ENCODE measurements at places on chromosomes 5 and 9.

- no peak for DNase-seq
These were observed 155.3 kb downstream of the COL23A1 start for GRCh38 chr5:178434851-178435250.

GRCh38 chr5:107090506-107090905 is 580.2 kb downstream of the EFNA5 start:
- DNase-seq, result no peak

DNA sequence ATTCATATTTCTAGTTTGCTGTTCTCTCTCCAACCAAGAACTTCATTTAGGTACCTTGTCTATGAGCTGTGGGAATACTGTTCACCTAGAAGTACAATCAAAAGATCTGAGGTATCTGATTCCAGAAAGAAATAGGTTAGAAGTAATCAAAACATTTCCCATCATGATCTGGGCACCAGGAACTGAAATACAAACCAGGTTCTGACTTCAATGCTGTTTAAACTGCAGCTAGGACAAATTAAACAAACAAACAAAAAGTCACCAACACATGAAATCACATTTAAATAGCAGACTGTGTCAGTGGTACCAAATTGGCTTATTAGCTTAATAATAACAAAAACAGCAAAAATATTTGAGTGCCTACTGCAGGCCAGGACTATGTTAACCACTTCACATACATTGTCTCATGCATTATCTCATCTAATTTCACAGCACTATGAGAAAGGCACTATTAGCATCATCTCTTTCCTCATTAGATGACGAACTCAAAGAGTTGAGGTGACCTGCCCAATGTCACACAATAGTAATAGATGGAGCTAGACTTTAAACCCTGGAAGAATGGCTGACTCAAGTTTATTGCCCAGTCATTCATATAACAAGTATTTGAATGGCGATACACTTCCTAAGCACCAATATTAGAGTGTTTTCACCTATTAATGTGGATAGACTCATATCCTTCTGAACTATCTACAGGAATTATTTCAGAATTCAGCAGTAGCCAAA is 14.5 kb downstream of the PLPP1 start:
- DNase-seq, result no peak

GRCh38 chr9:87157366-87158031 is 210.2 kb upstream of the GAS1 start:
- DNase-seq, result peak; percentile 12

- no peak for DNase-seq
These were observed 130.1 kb downstream of the ARSB start for GRCh38 chr5:78855026-78855425.

GRCh38 chr5:72282878-72283277 is 37.2 kb downstream of the MRPS27 start:
- DNase-seq, result peak; percentile 9

GRCh38 chr5:95238560-95239325 is 46.2 kb downstream of the MCTP1 start:
- DNase-seq, result no peak

- DNase-seq, result peak; percentile 20
These were observed 290.5 kb downstream of the SLF1 start for GRCh38 chr5:94908889-94909480.

DNA sequence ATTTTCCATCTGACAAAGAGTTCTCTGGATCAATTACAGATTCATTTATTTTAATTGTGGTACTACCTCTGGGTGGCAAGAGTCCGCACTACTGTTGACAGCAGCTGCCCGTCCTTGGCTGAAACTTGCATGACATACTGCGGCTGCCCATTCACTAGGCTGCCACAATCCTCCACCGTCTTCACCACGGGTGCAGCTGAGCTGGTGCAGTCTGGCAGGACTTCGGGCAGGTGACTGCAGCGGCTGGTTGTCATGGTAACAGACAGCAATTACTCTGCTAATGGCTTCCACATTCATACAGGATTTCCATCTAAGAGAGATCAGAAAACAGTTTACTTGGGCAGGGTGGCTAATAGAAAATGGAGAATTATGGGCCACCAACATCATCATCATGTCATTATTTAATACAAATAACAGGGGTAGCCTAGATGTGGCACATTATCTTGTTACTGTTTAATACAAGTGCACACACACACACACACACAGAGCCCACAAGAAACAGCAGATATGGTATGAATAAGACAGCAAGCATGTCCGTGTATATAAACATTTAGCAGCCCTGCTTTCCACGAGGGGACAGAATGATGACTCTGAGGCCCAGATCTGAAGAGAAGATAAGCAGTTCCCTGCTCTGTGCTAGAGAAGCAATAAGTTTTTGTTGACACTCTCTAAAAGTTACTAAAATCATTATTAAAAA is 112.3 kb downstream of the MARCHF3 start:
- DNase-seq, result peak; percentile 27

DNA sequence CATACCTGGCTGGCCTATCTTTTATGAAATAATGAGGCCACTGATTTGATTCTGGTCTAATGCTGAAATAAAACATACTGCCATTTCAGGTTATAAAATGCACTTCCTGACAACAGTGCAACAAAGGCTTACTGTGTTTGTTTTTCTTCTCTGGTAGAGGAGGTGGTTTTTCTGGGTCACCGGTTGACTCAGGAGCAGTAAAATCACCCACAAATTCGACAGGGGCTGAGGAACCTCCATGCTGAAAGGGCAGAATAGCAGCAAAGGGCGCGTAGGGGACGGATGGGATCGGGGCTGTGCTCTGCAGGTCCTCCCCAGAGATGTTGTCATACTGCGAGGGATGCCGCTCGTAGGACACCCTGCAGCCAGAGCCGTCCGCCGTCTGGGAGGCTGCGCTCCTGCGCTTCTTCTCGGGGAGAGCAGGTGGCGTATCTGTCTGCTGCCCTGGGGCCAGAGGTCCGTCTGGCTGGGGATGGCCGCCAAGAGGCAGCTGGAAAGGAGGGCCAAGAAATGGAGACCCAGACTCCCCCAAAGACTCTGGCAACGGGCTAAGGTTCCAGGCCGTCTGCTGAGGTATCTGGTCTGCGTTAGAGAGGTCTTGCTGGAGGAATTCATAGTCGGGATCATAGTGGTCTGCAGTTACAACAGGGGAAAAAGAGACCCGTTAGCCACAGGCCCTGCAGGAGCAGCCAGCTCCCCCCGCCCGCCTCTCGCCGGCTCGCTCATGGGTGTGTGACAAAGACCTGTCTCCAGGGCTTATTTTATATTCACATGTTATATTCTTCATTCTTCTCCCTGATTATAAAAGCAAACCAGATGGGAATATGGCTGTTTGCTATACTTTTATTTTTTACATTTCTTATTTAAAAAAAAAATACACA is 80.7 kb downstream of the PRRT1B start:
- DNase-seq, result no peak

- DNase-seq, result no peak
These were observed 2.2 kb downstream of the CPEB4 start for GRCh38 chr5:173890195-173890991.

- DNase-seq, result no peak
These were observed 159.1 kb downstream of the ROR2 start for GRCh38 chr9:91790917-91791316.

- DNase-seq, result no peak
These were observed 355.6 kb upstream of the DAB2 start for GRCh38 chr5:39780347-39780746.

GRCh38 chr5:151570512-151571269 is 20.4 kb downstream of the FAT2 start:
- no peak for DNase-seq

GRCh38 chr9:127578627-127578951 is 33.5 kb upstream of the STXBP1 start:
- no peak for DNase-seq

GRCh38 chr5:56003179-56003578 is 8.4 kb upstream of the IL6ST start:
- DNase-seq, result peak; percentile 32

- DNase-seq, result no peak
These were observed 23.2 kb upstream of the PTGS1 start for GRCh38 chr9:122347348-122348287.

DNA sequence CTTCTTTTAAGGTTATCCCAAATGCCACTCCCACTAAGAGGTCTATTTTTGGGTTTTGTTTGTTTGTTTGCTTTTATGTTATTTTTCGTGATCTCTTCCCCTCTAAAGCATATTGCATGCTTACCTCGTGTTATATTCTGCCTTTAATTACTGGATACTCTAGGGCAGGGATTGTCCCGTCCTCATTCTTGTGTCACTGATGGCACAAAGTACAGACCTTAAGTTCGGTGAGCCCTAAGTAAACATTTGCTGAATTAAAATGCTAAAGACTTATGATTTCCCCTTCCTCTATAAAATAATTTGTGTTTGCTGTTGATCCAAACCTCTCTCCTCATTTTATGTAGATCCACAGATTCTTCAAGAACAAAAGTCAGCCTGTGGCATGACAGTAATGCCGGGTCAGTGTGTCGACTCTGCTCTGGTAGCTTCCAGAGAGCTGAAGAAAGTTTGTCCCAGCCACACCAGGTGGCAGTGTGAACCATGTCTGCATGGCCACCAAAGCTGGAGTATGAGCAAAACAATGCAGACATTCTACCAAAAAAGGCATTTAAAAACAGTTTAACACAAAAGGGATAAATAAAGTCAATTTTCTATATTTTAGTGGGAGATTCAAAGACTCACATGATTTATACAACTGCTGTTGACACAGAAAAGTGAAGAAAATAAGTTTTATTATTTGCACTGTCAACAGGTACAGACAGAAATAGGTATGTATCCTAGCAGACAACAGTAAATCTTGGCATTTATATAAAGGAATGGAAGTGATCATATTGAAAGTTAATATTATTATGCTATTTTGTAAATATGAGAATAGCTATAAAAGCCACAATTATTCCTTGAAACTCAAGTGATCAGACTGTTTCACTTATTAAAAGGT is 17.9 kb upstream of the POC5 start:
- no peak for DNase-seq

- no peak for DNase-seq
These were observed 262.5 kb downstream of the NPR3 start for GRCh38 chr5:32973646-32974045.

- no peak for DNase-seq
These were observed 2.5 kb upstream of the RAB14 start for GRCh38 chr9:121204121-121204520.

- no peak for DNase-seq
These were observed 707 bp upstream of the RIMOC1 start for GRCh38 chr5:41903382-41903891.

DNA sequence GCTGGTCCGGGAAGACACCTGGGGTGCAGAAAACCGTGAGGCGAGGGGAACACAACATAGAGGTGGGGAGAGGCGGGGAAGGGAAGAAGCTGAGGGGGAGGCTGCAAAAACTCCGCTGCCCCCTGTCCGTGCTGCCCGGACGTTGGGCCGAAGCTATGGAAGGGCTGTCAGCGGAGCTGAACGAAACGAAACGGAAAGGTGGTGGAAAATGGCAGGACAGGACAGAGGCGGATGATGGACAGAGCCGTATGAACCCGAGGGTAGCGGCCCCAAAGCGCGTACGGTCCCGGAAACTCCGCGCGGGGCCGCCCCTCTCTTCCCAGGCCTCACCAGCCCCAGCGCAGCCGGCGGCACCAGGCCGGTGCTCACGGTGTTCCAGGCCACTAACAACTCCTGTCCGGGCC is 272 bp downstream of the ANAPC2 start:
- no peak for DNase-seq

DNA sequence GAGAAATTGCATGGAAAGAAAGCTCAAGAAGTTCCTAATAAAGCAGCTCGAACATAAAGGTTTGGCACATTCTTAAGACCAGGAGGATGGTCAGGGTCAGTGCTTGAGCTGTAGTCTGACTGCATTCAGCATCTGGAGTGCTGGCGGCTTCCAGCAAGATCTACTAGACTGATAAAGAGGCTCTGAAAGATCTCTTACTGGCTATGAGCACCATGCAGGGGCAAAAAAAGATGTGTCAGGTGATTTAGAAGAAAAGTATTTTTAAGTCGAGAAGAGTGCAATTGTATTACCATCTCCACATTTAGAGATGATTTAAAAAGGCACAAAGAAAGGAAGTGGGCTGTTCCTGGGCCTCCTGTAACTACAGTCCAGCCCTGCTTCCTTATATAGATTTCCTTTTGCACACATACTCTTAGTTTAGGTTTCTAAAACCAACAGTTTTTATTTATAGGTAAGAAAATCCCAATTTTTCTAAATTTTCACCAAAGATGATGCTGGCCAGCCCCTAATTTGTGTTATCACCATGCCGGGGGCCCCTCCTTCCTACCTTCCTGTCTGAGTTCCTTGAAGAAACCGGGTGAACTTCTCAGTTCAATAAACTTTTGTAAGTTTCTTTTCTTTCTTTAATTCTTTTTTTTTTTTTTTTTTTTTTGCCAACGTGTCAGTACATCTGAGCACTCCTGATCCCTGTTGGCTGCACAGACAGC is 65.9 kb upstream of the PLPP1 start:
- DNase-seq, result no peak

- no peak for DNase-seq
These were observed 29.6 kb downstream of the PSMB7 start for GRCh38 chr9:124385623-124386022.

DNA sequence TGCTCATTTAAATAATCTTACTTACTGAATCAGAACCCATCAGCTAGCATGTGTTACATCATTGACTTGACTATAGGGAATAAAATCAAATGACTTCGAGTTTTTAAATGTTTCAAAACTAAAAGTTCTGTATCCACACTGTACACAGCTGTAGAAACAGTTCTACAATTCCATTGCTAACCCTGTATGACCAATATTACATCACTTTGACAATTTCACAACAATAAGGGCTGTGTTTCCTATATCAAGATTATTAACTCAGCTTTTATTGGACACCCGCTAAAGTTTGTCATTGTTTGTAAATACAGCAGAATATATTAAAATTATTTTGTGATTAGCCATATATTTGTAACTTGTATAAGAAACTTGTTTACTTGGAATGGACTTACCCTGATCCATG is 540.8 kb downstream of the PRELID2 start:
- no peak for DNase-seq

DNA sequence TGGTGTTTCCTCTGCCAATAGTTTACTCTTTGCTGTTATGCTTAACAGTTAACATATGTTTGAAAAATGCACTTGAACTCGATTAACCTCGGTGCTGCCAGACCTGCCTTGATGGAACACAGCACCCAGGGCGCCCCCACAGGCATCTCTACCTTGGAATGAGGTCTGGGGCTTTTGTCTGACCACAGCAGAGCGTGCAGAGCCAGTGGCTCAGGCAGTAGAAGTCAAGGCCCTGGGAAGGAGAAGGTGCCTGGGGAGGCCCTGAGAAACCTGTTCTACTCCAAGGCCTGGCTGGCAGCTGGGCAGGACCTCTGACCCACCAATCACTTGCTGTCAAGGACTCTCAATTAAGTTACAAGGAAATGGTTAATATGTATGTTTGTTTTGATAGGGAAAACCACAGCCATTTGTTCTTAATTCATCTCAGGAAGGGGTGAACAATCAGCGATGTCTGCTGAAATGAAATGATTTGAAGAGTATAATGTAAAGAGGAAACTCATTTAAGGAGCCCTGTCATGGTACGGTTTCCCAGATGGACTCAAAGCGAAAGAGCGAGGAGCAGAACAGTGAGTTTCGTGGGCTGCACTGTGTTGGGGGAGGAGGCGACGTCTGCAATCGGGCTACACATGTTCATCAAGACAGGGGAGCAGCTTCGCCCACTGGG is 21.9 kb downstream of the MACROH2A1 start:
- DNase-seq, result no peak
